ENCODE measurements at places on chromosomes 6 and 20. TPM values are rescaled to one million over a fixed set of nuclear protein-coding genes. Genes with fewer than 3 reads are reported as not detected.

DNA sequence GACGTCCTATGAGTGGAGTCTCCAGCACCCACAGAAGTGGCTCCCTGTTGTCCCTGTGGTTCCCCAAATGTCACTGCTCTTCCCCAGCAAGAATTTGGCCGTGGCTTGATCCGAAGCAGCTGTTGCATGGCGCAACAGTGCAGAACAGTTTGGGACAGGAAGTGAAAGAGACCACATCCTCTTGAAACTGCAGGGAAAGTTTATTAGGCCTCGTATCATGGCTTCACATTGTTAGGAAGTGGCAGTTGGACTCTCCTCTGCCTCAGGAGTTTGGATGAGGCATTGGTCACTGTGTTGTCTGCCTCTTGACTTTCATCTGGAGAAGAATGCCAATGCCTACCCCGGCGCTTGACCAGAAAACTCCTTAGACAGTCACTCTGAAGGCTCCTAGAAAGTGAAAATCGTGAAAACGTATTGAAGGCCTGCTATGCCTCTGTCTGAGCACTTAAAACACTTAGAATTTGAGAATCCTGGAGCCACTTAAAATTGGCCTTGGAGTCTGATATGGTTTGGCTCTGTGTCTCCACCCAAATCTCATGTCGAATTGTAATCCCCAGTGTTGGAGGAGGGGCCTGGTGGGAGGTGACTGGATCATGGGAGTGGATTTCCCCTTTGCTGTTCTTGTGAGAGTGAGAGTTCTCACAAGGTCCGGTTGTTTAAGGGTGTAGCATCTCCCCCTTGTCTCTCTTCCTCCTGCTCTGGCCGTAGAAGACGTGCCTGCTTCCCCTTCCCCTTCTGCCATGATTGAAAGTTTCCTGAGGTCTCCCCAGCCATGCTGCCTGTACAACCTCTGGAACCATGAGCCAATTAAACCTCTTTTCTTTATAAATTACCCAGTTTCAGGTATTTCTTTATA, 334.9 kb upstream of the JARID2 start:
- no peaks in the 10 kb centered on the region for H3K4me1 ChIP-seq
- no peak for DNase-seq
- no peaks in the 10 kb centered on the region for H3K36me3 ChIP-seq
- no peak overlapping the region for H3K27ac ChIP-seq

GRCh38 chr6:170369403-170369802, 62.8 kb downstream of the FAM120B start:
- H3K4me1 ChIP-seq: peaks cover 39% of the 10 kb centered on the region
- no peak overlapping the region for H3K27ac ChIP-seq
- no peak for DNase-seq
- no peak overlapping the region for H3K4me3 ChIP-seq
- H3K27me3 ChIP-seq: no peaks in the 10 kb centered on the region

CRYBG1 gene
- total RNA-seq: 16.2 TPM

SLC22A23 gene
- total RNA-seq: 10.9 TPM

GRCh38 chr6:6803180-6803977, 214.9 kb downstream of the LY86 start:
- H3K27ac ChIP-seq: no peak overlapping the region
- peaks cover 10% of the 10 kb centered on the region for H3K27me3 ChIP-seq
- H3K4me3 ChIP-seq: no peak overlapping the region
- H3K4me1 ChIP-seq: no peaks in the 10 kb centered on the region

DNA sequence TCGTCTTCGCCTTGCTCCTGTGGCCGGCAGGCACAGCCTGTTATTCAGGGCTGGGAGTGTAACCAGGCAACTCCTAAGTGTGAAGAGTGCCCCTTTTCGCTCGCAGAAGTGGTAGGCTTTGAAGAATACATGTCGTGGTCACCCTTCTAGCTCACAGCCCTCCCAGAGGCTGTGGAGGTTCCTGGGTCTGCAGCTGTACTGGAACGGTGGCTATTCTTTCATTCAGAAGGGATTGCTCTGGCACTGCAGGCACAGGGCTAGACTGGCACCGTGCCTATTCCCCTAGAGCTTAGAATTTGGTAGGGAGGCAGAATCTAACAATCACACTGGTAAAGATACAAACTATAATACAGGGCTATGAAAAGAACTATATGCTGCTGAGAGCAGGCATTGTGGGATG, 1.1 kb upstream of the SRSF12 start:
- peak overlapping the region; percentile 64 for H3K4me3 ChIP-seq
- no peak for DNase-seq
- no peaks in the 10 kb centered on the region for H3K36me3 ChIP-seq

CDH26 gene
- not detected for total RNA-seq

DNA sequence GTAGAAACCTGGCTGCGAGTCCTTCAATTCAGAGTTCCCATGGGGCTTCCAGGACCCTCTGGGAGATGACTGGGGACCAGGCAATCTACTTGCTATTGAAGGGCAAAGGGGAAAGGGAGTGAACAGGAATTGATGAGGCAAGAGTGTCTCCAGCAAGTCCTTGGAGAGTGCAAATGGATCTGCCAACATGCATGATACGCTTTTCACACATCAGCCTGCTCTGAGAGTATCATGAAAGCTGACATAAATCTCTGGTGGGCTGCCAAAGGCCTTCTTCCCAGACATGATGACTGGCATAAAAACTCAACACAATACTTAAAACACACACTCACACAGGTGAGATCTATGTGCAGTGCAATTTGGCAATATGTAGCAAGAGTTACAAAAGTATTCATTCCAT, 759.1 kb downstream of the PTPRT start:
- H3K36me3 ChIP-seq: no peaks in the 10 kb centered on the region
- no peak overlapping the region for H3K4me3 ChIP-seq
- H3K27me3 ChIP-seq: peaks cover 1% of the 10 kb centered on the region
- no peak overlapping the region for H3K27ac ChIP-seq
- H3K4me1 ChIP-seq: no peaks in the 10 kb centered on the region

WFDC10B gene
- not detected for total RNA-seq

DNA sequence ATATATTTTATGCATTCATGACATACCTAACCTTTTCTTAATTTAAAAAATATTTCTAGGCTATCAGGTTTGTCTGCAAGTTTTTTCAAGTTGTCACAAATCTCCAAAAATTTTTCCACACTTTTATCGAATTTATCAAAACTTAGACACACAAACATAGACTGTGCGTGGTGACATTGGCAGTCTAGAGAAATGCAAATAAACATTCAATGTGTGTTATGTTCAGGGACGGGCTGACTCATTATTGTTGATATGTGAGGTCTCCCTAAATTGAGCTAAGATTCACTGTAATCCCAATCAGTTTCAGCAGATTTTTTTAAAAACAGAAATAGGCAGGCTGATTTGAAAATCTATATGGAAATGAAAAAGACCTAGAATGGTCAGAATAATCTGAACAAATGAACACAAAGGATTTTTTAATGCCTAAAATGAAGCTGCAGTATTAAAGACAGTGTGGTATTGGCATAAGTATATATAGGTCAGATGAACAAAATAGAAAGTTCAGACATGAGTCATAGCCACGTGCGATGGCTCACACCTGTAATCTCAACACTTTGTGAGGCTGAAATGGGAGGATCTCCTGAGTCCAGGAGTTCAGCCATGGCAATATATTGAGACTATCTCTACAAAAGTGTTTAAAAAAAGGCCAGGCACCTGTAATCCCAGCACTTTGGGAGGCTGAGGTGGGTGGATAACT, 19.2 kb downstream of the BLTP3A start:
- H3K27ac ChIP-seq: no peak overlapping the region
- DNase-seq: no peak
- no peaks in the 10 kb centered on the region for H3K27me3 ChIP-seq
- H3K4me3 ChIP-seq: no peak overlapping the region
- H3K36me3 ChIP-seq: no peaks in the 10 kb centered on the region

DNA sequence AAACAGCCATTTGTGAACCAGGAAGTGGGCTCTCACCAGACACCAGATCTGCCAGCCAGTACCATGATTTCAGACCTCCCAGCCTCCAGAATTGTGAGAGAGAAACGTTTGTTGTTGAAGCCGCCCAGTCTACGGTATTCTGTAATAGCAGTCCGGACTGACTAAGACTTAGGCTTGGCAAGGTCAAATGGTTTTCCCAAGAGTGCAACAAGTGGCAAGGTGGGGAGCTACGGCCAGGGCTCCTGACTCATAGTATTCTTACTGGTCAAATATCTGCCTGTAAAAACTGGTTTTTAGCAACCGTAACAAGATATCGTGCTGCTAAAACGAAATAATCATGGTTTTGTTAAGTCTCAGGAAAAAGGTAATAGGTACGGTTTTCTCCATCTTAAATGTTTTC, 37.8 kb downstream of the MCUR1 start:
- no peak overlapping the region for H3K27ac ChIP-seq
- H3K36me3 ChIP-seq: no peaks in the 10 kb centered on the region
- no peaks in the 10 kb centered on the region for H3K4me1 ChIP-seq
- no peak overlapping the region for H3K4me3 ChIP-seq
- DNase-seq: no peak
- no peaks in the 10 kb centered on the region for H3K27me3 ChIP-seq

- no peaks in the 10 kb centered on the region for H3K4me1 ChIP-seq
- H3K4me3 ChIP-seq: no peak overlapping the region
- DNase-seq: no peak
- H3K36me3 ChIP-seq: peaks cover 53% of the 10 kb centered on the region
Observed at GRCh38 chr6:160077526-160077925, 44.1 kb upstream of the SLC22A1 start.

DNA sequence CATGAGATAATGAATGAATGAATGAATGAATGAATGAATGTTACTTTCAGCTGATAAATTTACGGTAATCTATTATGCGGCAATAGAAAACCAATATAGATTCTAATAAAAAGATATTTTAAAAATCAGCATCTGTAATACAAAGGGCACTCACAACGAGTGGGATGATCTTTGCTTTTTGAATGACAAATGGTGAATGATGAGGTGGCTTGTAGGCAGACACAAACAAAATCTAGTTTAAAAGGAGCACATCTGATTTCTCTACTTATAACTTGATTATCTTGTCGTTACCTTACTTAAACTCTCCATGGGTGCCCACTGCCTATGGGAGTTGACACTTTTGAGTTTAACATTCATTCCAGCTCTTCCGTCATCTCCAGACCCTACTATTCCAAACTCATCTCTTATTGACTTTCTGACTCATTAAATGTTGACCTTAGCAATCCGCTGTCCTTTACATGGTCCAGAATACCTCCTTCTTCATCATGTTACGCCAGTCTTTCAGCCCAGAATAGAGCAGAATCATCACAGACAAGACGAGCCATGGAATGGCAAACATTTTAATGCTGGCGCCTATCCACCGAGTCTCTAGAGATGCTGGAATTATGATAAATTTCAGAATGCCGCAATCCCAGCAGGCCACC, 41.3 kb downstream of the NHLRC1 start:
- H3K36me3 ChIP-seq: no peaks in the 10 kb centered on the region
- no peak overlapping the region for H3K4me3 ChIP-seq
- H3K27me3 ChIP-seq: no peaks in the 10 kb centered on the region
- DNase-seq: no peak
- peaks cover 23% of the 10 kb centered on the region for H3K4me1 ChIP-seq

- no peaks in the 10 kb centered on the region for H3K36me3 ChIP-seq
- no peak overlapping the region for H3K27ac ChIP-seq
- peaks cover 22% of the 10 kb centered on the region for H3K27me3 ChIP-seq
- DNase-seq: no peak
- peaks cover 14% of the 10 kb centered on the region for H3K4me1 ChIP-seq
- H3K4me3 ChIP-seq: no peak overlapping the region
Observed at GRCh38 chr20:575230-575629, 31.6 kb upstream of the CSNK2A1 start.

DNA sequence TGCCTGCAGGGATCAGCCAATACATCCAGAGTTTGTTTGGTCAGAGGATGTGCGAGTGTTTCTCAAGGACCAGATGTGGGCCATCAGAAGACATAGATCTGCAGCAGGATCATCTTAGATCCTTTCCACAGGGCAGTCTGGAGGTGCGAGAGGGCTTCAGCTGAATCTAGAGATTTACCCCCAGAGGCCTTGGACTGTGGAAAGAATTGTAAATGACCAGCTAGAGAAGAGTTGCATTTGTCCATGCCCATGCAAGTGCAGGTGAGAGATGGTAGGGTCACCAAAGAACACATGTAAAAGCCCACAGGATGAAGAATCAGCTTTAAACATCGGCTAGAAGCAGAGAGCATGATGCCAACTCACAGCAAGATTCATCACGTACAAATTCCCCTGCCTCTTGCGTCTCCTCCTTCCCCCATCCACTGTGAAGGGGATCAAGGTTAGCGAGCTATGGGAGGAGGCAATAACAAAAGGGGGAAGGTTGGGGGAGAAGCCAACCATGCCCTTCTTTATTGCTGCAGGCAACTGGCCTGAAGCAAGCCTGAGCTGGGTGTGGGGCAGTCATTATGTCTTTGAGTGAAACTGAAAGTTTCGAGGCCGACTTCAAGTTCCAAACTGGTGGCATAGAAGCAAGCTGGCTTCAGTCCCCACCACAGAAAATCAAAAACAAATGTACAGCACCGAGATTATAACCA, 83.5 kb downstream of the SCML4 start:
- H3K27ac ChIP-seq: no peak overlapping the region
- no peaks in the 10 kb centered on the region for H3K36me3 ChIP-seq

GRCh38 chr6:116382587-116382986, 11.8 kb downstream of the DSE start:
- DNase-seq: no peak
- H3K27me3 ChIP-seq: no peaks in the 10 kb centered on the region
- H3K4me3 ChIP-seq: no peak overlapping the region
- peaks cover 80% of the 10 kb centered on the region for H3K4me1 ChIP-seq

KCNK5 gene
- total RNA-seq: not detected

DNA sequence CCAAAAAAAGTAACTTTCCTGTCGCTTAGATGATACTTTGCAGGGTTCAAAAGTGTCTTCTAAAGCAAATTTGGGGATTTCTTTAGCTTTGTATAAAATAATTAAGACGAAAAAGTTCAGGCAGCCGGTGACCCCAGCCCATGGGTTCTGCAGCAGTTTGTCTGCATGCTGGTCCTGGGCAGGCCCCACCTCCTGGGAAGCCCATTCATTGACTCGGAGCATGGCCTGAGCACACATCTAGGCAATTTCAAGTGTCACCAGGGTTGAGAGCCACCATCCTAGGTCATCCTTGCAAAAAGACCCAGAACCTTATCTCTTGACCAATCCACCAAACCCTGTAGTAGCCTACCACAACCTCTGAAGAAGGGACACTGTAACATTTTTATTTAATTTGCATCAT, 20.6 kb downstream of the BFSP1 start:
- H3K27me3 ChIP-seq: no peaks in the 10 kb centered on the region
- H3K4me3 ChIP-seq: no peak overlapping the region
- no peak for DNase-seq
- H3K4me1 ChIP-seq: peaks cover 7% of the 10 kb centered on the region
- peaks cover 7% of the 10 kb centered on the region for H3K36me3 ChIP-seq

SMIM13 gene
- total RNA-seq: 22.7 TPM

GRCh38 chr6:157552820-157553485, 172.0 kb downstream of the ZDHHC14 start:
- no peak overlapping the region for H3K27ac ChIP-seq
- no peaks in the 10 kb centered on the region for H3K36me3 ChIP-seq
- H3K4me1 ChIP-seq: peaks cover 2% of the 10 kb centered on the region
- no peak for DNase-seq

SYNDIG1 gene
- 16.4 TPM for total RNA-seq

GRCh38 chr6:70113171-70113570, 189.7 kb downstream of the COL9A1 start:
- H3K27me3 ChIP-seq: peaks cover 10% of the 10 kb centered on the region
- H3K36me3 ChIP-seq: no peaks in the 10 kb centered on the region
- no peak overlapping the region for H3K4me3 ChIP-seq
- H3K4me1 ChIP-seq: peaks cover 5% of the 10 kb centered on the region
- no peak overlapping the region for H3K27ac ChIP-seq
- no peak for DNase-seq

PRDM1 gene
- 0.15 TPM for total RNA-seq

CST2 gene
- not detected for total RNA-seq

- no peaks in the 10 kb centered on the region for H3K27me3 ChIP-seq
- H3K27ac ChIP-seq: no peak overlapping the region
- H3K4me1 ChIP-seq: peaks cover 36% of the 10 kb centered on the region
Observed at GRCh38 chr20:36830791-36831691, 44.9 kb upstream of the TLDC2 start.

TSBP1 gene
- total RNA-seq: not detected

SLC17A1 gene
- not detected for total RNA-seq
